Stimulated activated CD8-positive, alpha-beta memory T cell treated with anti-CD3 and anti-CD28 coated beads, Interleukin-15, amount 100 ng/mL, for 4 hours (primary cell): ENCODE measurements at places on chromosomes 5 and 9.

DNA sequence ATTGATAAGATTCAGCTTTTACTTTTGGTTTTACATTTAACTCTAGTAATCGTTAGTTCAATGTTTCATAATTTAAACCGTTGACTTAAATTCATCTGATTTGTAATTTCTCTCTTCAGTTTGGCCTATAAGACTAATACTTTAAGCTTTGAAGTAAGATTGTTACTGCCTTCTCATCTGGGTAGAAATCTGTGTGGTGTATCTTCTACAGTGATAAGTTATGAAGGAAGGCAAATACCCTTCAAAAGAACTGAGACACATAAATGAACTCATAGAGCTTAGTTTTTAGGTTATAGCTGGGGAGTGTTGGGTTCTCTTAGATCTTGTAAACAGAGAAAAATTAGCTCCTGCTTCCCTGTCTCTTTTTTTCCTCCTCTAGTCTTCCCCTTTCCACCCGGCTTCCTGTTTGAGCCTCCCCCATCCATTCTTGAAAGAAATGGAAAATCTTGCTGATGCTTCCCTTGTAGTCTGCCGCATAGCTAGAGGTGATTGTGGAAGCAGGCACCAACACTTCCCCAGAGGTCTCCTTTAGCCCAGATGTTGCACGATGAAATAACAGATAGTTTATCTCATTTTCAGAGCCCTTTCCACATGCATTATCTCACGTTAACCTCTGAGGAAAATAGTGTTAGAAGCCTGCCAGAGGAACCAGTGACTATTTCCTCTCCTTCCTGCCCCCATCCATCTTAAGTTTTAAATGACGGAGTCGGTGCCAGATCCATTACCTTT is 2.0 kb upstream of the F2RL2 start:
- no peak for DNase-seq

DNA sequence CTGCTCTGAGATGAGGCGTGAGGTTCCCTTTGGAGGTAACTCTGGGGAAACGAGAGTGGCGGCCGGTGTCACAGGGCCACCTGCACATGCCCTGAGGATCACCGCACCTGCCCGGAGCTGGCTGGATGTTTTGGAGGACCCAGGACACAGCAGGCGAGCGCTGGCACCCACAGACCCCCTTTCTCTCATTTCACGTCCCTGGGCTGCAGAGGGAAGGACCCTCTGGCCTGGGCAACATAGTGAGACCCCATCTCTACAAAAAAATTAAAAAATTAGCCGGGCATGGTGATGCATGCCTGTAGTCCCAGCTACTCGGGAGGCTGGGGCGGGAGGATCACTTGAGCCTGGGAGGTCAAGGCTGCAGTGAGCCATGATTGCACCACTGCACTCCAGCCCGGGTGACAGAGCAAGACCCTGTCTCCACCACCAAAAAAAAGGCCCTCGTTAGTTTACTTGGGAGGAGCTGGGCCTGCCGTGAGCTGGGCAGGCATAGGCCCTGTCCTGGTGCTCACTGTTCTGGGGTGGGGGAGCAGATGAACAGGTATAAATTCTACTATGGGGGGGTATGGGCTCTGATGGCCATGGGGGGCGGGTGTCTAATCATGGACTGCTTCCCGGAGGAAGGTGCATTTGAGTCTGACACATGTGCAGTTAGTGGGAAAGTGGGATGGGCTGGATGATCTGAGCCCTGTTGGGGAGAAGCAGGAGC is 96.9 kb upstream of the RAPGEF1 start:
- no peak for DNase-seq

- no peak for DNase-seq
These were observed 624.1 kb downstream of the ISL1 start for GRCh38 chr5:52007230-52007858.

- DNase-seq, result no peak
These were observed 280.3 kb downstream of the GADD45G start for GRCh38 chr9:89885156-89885555.

DNA sequence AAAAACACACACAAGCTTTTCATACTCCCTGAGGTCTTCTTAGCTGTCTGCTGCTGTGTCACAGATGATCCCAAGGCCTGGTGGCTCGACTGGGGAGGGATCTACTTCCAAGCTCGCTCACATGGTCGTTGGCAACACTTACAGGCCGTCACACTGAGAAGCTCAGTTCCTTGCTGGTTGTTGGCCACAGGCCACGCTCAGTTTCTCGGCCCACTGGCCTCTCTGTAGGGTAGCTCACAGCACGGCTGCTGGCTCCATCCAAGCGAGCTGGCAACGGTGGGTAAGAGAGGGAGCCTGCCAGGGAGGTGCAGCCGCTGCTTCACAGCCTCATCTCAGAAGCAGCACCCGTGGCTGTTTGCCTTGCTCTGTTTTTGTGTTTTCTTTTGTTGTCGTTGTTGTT is 43.8 kb upstream of the GFPT2 start:
- no peak for DNase-seq

GRCh38 chr5:74575741-74576538 is 64.6 kb downstream of the ENC1 start:
- no peak for DNase-seq

- DNase-seq, result no peak
These were observed 15.0 kb downstream of the CNTFR start for GRCh38 chr9:34574571-34574970.
